ENCODE measurements at places on chromosomes 11 and 22.

DNA sequence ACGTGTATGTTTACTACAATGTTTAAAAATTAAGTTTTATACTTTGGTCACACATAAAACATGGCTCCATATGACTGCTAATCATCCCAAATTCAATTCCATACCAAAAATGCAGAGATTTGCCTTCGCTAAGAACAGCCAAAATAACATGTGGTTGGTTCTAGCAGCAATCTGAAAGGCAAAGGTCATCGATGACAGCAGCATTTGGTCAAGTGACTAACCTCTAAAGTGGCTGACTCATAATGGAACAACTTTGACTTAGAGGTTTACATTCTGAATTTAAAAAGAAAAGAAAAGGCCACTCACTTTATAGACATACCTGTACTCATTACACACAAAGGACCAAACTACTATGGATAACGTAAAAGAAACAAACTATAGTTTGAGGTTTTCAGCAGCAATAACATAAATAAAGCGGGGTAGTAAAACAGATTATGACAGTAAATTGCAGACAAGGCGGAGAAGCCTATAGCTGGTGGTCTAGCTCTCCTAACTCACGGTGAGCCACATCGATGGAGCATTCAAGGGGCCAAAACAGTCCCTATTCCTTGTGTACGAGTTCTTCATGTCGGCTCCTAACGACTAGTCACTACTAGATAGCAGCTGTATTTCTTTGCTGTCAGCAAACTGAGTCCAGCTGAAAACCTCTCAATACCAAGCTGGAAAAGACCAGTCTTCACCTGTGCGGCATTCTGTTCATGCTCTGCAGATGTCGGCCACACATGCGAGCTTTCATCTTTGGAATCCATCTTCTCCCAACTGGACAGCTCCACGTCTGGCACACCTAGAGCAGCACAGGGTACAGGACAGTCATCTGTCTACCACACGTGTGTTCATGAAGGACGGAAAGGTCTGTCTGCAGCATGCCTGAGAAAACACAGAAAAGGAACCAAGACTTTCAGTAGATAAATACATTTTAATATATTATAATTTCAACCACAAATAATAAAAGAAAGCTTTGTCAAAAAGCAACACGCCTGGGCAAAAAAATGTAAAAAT lies 42.1 kb downstream of the PRDM10 start:
- DNase-seq: no peak

DNA sequence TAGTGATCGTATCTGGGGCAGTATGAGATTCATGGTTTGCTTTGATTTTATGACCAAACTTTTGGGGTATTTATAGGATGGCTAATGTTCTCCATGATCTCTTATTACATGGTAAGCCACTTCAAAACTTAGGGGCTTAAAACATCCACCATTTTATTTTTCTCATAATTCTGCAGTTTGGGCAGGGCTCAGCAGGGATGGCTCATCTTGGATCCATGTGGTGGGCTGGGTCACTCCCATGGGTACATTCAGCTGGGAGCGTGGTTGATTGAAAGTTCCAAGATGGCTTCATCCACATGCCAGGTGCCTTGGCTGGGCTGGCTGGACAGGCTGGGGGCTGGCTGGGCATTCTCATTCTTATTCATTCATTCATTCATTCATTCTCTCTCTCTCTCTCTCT lies 30.5 kb upstream of the FGF19 start:
- no peak for DNase-seq

DNA sequence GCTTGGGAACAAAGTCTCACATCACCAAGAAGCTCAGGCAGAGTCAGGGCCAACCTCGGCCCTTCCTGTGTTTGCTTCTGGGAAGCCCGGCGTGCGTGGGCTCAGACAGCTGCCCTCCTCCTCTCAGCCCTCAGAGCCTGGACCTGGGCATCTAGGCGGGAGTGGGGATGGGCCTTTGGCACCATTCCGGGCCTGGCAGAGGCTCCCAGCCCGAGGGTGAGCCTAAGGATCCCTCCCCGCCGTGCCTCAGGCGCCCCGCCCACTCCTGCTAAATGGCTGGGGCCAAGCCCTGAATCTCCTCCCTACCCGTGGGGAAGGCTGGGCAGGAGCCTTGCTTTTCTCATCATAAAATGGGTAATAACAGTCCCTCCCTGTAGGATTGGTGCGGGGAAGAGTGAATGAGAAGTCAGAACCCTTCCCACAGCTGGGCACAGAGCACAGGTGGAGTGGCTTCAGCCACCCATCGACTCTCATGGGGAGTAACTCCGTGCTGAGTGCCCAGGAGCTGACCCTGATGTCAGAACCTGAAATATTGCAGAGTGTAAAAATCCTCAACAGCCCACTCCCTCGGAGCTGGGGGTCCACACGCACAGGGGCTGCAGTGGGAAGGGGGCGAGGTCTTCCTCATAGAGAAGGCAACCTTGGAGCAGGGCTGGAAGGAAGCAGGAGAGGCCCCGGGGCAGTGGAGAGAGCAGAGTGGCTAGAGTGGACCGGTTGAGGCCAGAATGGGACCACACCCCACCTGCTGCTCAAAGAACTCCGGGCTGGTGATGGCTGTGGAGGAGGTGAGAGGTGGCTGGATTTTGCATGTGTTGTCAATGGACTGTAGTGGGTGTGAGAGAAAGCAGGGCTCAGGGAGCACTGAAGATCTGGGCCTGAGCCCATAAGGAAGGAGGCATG lies 18.8 kb upstream of the CDKN1C start:
- no peak for DNase-seq

- no peak for DNase-seq
Observed at GRCh38 chr11:93858121-93858775, 7.8 kb upstream of the VSTM5 start.

GRCh38 chr11:73761403-73761945 lies 600 bp upstream of the RAB6A start:
- DNase-seq: no peak

- no peak for DNase-seq
Observed at GRCh38 chr22:27867085-27867952, 51.7 kb downstream of the PITPNB start.

GRCh38 chr22:39292561-39293074 lies 26.8 kb downstream of the RPL3 start:
- no peak for DNase-seq

GRCh38 chr11:26063915-26064314 lies 268.0 kb upstream of the ANO3 start:
- DNase-seq: no peak
